ENCODE measurements at places on chromosomes 1 and 21.
A peak's percentile ranks its signal among the peaks of the same experiment; 100 is the strongest.

DNA sequence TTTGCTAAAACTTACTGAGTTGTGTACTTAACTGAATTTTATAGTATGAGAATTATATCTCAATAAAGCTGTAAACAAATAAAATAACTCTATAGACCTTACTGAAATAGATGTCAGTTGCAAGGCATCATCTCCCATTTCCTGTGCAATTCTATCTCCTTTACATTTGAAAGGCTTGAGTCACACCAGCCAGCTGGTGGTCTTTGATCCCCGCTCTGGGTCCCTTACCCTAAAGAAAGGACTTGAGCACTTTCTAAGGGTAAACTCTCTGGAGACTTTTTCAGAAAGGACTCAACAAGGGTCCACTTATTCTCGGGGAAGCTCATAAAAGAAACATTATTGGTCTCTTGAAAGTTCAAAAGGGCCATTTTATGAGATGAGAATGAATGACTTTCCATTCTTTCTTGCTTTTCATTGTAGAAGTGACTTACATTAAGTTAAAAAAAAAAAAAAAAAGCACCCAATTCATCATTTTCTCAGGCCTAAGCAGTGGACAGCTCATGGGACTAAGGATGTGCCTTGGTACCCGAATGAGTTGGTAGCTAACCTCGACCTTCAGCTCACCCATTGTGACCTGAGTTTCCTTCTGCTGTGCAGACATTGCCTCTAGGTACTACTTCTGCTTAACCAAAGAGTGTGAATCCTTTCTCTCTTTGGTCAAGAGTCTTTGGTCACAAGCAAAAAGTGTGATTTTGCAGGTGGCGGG lies 147.0 kb upstream of the COA6 start:
- DNase-seq = no peak

DNA sequence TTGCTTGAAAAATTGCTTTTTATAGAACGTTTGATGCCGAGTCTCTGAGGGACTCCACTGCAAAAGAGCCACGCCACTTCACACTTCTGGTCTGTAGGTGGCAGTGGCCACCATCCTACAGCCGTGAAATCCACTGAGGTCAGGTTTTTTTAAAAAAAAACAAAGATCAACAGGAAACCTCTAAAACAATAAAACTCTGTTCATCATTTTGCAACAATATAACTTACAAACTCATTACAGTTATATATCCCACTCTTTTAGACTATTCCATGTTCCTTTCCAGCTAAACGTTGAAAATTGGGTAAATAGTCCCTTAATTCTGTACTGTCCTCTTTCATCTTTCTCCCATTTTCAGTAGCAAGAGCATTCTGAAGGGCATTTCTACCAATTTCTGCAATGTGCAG lies 64.6 kb upstream of the FMN2 start:
- peak; percentile 57 for DNase-seq

DNA sequence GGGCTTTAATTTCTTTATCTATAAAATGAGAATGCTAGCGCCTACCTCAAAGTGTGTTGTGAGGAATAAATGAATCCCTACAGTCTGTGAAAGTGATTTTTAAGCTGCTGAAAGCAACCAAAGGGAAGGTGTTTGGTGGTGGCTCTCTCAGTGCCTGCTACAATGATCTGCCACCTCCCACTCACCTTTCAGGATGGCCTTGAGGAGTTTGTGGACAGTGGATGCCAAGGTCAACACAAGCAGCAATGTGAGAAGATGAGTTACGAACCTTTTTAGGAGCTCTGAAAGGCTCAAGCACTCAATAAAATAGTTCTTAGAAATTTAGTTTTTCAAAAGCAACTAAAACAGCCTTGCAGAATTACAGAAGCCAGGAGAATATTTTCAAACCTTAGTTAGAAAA lies 176.6 kb upstream of the DPT start:
- DNase-seq = no peak

GRCh38 chr1:4655674-4656532 lies 1.5 kb downstream of the AJAP1 start:
- peak; percentile 19 for DNase-seq

- DNase-seq = no peak
Observed at GRCh38 chr1:232247669-232248068, 382.3 kb downstream of the SIPA1L2 start.

DNA sequence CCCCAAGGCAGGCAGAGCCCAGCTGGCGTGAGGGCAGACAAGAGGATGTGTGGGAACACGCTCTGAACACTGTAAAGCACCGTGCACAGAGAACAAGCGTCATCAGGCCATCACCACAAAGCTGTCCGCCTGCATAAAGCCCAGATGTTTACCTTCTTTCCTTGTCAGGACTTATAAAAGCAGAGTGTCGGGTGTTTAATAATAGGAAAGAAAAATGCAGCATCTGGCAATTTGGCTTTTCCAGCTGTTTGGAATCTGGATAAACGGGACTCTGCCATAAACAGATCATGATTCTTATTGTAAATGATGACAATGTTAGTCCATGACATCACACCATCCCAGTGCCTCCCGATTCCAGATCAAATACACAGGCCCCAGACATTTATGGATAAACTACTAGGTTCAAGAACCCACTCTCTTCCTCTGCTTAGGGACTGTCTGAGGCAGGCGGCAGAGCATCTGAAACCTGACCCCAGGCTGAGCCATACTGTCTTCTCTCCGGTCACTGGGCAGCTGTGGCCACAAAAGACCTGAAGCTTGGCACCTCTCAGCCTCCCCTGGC lies 4.2 kb downstream of the GLIS1 start:
- peak; percentile 57 for DNase-seq

- DNase-seq = peak; percentile 60
Observed at GRCh38 chr1:214472364-214472763, 79.0 kb downstream of the PTPN14 start.

- DNase-seq = no peak
Observed at GRCh38 chr1:56961426-56961825, 4.4 kb downstream of the C8B start.

- DNase-seq = no peak
Observed at GRCh38 chr1:175183586-175183985, 9.0 kb downstream of the KIAA0040 start.

DNA sequence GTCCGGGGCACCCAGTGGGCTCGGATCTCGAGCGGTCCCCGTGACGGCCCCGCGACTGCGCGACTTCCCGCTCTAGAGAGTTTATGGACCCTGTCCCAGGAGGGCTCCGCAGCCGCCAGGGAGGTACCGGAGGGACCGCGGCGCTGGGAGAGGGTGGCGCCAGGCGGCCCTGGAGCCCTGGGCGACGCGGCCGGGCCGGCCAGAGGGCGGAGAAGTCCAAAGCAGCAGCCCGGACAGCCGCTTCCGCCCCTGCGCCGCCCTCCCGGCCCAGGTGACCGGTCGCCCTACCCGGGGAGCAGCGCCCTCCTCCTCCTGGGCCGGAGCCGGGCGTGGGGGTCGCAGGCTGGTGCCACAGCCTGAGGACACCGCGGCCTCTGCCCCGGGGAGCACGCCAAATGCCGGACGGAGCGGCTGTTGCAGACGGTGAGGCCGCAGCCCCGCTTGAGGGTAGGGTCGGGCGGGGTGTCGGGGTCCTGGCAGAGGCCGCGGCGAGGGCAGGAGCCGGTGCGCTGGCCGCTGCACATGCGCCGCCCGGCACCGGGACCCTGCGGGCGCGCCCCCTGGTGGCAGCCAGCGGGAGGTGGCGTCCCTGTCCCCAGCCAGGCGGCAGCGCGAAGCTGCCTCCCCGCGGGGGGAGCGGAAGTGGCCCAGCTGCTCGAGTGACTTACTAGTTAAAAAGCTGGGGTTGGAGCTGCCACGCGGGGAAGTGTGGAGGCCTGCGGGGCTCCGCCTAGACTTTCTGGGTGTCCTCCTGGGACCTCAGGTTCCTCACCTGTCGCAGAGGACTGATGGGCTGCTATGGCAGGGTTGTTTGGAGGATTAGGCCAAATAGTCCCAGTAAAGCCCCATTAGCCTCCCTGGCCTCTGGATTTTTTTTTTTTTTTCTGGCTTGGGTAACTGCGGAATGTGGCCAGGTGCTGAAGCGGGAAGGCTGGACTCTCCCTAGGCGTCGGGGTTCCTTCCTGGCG lies 20.9 kb upstream of the ZNF678 start:
- DNase-seq = peak; percentile 80

- DNase-seq = no peak
Observed at GRCh38 chr1:31923901-31924535, 14.2 kb downstream of the PTP4A2 start.

DNA sequence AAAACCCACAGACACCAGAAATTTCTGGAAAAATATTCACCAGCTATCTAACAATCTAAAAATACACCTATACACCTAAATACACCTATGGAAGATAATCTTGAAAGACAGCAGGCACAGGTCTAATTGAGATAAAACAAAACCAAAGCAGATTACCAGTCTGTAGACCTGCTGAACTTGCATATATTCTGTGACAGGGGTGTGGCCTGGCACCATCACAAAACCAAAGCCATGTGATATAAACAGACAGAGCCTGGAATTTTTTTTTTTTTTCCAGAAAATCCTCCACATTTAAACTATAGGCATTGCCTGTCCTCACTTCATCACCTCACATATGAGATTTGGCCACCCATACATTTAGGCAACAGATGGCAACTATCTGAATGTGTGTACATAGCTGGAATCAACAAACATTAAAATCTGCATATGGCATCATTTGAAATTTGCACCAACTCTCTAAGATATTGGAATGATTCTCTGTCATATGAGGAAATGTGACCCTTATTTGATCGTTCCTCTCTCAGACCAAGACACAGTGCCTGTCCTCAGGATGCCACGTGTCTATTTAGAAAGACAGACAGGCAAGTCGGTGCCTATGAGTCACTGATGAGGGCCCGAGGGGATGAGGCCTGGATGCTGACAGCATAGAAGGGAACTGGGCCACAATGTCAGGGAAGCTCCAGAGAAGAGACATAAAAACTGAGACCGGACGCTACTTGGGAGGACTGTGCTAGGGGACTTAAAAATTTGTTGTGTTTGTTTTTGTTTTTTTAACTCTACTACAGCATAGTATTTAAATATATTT lies 32.6 kb downstream of the NMNAT2 start:
- DNase-seq = peak; percentile 21

DNA sequence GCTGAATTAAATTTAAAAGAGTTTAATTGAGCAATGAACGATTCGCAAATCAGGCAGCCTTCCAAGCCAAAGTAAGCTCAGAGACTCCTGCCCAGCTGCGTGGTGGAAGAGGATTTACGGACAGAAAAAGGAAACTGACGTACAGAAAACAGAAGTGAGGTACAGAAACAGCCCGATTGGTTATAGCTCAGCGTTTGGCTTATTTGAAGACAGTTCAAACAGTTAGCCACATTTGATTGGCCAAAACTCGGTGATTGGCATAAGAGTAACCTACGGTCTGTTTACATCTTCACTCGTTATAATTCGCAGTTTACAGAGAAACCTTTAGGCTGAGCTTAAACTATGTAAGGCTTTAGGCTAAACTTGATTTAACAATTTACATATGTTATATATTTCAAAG lies 46.9 kb downstream of the CR1L start:
- DNase-seq = no peak

- no peak for DNase-seq
Observed at GRCh38 chr21:38743772-38744529, 61.8 kb upstream of the ETS2 start.

- DNase-seq = no peak
Observed at GRCh38 chr1:219587401-219587800, 25.5 kb downstream of the ZC3H11B start.

DNA sequence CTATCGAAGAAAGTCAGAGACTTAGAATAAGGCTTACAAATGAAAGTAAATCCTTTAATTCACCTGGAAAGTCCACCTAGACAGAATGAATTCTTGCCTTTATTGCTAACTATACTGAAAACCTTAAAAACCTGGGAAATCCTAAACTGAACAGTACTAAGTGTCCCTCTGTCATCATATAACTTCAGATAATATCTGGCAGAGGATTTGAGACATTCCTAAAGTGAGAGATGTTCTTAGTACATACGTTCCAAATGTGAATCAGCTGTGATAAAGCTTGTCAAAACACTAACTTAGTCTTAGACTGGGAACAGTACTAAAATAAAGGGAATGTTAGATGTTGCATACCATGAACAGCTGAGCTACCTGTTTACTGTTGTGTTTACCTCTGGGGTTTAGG lies 121.7 kb downstream of the TNFSF18 start:
- DNase-seq = peak; percentile 51

DNA sequence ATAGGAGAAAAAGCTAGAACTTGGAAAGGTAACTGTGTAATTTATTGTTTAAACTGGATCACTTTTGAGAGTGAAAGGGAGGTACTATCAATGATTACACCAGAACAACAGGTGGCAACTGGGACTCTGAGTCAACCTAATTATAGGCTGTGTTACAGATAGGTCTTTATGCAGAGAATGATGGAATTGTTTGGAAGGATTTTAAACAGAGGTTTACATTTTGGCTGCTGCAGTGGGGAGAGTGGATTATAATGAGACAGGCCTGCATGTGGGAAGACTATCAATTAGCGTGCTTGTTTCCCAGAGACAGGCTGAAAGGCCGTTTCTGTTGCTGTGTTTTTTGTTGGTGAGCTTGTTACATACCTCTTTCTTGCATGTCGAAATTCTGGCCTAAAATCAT lies 432.9 kb downstream of the PLA2G4A start:
- DNase-seq = no peak

GRCh38 chr1:203589171-203589570 lies 37.5 kb upstream of the ATP2B4 start:
- DNase-seq = no peak

DNA sequence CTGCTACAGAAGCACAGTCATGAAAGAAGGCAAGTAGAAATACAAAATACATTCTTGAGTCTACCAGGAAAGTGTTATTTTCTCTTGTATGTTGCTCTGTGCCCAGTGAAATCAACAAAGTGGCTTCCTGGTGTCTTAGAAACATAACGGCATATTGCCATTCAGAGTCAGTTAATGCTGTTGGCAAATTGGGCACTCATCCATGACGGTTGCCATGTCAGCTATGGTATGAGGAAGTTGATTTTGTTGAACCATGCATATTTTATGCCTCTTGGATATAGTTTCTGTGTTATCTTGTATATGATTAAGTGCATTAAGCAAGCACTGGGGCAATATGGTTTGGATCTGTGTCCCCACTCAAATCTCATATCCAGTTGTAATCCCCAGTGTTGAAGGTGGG lies 153.1 kb upstream of the CXADR start:
- DNase-seq = no peak

GRCh38 chr1:46013581-46013980 lies 118.8 kb downstream of the PIK3R3 start:
- no peak for DNase-seq

DNA sequence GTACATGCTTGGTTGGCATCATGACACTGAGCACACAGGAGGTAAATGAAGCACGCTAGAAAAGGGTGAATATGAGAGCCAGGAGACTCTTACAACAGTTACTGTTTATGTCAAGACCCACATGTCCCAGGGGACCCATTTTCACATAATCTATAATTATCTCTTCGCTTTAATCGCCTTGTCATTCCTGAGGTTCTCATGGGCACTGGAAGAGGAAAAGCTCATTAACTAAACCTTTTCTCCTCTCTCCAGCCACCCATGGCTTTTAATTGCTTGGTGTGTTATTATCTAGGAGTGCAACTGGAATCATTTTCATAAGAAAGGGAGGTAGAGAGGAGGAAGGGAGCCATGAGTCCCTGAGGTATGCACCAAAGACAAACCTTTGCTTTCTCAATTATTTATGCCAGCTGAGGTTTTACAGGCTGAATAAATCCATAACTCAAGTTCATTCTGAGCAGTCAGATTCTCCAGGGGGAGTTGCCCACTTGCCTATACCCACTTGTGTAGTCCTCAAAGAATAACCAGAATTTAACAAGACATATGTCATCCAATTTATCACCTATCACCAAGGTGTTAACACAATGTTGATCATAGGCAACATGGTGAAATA lies 77.4 kb downstream of the ACBD6 start:
- DNase-seq = no peak
